ENCODE measurements at places on chromosomes 13 and 19.
A peak's percentile ranks its signal among the peaks of the same experiment; 100 is the strongest.

DNA sequence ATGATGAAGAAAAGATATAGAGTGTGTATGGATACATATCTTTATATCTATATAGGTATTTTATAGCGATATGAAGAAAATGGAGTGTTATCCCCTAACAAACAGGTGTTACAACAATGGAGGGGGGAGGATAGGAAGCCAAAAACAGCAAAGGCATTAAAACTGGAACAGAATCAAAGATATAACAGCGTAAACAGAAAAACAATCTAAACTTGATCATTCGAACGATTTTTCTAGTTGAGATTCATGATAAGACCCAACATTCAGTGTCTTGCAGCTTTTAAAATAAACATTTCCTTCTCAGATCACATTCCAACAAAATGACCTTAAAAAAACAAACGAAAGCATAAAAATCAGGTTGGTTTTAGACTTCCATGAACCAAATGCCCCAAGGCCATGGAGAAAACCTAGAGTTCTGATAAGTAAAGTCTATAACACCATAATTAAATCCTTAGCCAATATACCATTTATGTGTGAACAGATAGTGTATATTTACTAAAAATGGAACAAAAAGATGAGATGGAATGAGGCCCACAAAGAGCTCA lies 55.7 kb downstream of the CAB39L start:
- DNase-seq, result no peak

- no peak for DNase-seq
Observed at GRCh38 chr13:41802684-41803444, 158.0 kb downstream of the VWA8 start.

- no peak for DNase-seq
Observed at GRCh38 chr13:43776501-43777079, 10.2 kb downstream of the ENOX1 start.

GRCh38 chr13:113195360-113195759 lies 13.1 kb downstream of the PCID2 start:
- no peak for DNase-seq

- DNase-seq, result no peak
Observed at GRCh38 chr13:22076658-22077057, 405.8 kb downstream of the FGF9 start.

- DNase-seq, result no peak
Observed at GRCh38 chr13:87398047-87398446, 273.1 kb upstream of the SLITRK5 start.

DNA sequence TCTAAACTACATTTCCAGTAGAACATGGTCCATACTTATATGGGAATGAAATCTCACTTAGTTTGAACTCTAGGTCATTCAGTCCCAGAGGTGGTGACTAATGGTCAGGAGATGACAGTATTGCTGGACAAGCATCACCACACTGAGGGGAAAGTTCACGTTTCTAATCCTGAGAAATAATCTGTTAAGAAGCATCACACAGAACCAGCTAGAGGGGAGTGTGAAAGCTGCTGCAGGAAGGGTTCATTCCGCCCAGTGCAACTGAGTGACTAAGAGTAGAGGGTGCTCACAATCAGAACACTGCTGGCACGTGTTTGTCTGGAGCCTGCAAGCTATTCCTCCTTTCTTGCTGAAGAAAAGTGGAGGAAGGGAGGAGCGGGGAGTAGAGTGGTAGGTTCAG lies 2.7 kb downstream of the COL4A1 start:
- DNase-seq, result no peak

DNA sequence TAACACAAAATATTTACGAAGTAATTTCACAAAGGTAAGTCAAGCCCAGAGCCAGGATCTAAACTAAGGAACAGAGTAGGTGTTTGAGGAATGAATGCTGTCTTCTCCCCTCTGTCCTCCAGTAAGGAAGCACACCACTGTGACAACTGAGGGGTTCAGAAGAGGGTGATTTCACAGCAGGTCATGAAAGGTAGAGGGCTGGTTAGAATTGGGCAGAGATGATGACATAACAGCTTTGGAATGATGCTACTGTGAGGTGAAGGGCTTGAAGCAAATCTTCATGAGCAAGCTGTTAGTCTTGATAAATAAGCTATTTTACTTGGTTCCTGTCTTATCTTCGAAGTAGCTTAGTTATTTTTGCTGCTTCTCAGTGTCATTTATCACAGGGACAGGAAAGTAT lies 498.6 kb downstream of the FGF9 start:
- DNase-seq, result no peak

- DNase-seq, result peak; percentile 59
Observed at GRCh38 chr19:57434386-57435061, 601 bp upstream of the ZNF749 start.

DNA sequence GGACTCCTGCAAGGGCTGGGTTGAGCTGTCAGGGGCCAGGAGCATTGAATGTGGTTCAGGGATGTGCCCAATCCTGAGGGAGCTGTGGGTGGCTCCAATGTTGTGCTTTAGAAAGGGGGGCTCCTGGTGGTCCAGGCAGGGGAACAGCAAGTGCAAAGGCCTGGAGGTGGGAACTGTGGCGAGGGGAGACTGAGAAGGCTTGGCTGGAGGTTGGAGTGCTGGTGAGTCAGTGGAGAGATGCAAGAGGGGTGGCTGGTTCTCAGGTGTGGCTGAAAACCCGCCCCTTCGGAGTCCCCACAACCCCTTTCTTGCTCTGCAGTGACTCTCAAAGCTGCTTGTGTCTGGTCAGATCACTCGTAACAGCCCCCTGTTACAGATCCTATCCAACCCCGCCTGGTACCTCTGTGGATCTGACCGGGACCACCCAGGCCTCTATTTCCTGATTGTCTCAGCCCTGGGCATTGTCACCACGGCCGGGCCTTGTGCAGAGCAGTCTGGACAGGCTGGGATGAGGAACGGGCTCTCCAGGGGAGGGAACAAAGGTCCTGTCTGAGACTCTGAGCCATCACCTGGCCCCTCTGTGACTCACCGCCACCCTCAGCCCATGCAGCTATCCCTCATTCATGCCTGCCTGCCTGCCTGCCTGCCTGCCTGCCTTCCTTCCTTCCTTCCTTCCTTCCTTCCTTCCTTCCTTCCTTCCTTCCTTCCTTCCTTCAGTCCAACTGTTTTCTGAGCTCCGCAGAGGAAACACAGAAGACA lies 1.4 kb upstream of the KCNN1 start:
- no peak for DNase-seq

GRCh38 chr19:19451429-19452242 lies 46.2 kb downstream of the GATAD2A start:
- DNase-seq, result no peak

DNA sequence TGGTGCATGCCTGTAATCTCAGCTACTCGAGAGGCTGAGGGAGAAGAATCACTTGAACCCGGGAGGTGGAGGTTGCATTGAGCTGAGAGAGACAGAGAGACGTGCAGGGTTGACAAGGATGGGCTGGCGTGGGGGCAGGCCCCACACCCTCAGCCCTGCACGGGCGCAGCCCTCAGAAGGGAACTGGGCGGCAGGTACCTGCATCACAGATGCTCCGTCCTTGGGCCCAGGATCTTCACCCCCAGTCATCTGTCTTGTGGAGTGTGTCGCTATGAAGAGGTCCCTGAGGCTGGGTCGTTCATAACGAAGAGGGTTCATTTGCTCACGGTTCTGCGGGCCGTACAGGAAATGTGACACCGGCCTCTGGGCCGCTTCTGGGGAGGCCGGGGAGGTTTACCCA lies 20.3 kb downstream of the C2CD4C start:
- DNase-seq, result no peak

DNA sequence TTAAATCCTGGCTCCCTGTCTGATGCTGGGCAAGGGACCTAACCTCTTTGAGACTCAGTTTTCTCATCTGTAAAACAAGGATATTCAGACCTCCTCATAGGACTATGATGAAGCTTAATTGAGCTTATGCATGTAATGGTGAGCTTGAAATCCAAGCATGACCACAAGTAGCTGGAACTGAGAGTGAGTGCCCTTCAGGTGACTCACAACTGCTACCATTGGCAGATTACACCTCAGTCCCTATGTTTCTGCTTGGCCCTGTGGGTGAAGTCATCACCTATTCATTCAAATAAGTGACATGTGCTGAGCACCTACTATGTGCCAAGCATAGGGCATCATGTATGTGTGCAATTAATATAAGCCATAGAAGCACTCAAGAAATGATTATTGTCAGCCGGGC lies 25.7 kb downstream of the NOVA2 start:
- DNase-seq, result no peak

GRCh38 chr19:35375505-35376307 lies 4.8 kb downstream of the GPR42 start:
- DNase-seq, result no peak

All from brain (organoid and tissue), 16 donors.